ENCODE measurements at places on chromosomes 1 and 21.
A peak's percentile ranks its signal among the peaks of the same experiment; 100 is the strongest.

GRCh38 chr21:32132881-32133280, 146.0 kb downstream of the MIS18A start:
- DNase-seq: no peak

GRCh38 chr1:74504933-74505512, 7.4 kb downstream of the LRRC53 start:
- DNase-seq: no peak

DNA sequence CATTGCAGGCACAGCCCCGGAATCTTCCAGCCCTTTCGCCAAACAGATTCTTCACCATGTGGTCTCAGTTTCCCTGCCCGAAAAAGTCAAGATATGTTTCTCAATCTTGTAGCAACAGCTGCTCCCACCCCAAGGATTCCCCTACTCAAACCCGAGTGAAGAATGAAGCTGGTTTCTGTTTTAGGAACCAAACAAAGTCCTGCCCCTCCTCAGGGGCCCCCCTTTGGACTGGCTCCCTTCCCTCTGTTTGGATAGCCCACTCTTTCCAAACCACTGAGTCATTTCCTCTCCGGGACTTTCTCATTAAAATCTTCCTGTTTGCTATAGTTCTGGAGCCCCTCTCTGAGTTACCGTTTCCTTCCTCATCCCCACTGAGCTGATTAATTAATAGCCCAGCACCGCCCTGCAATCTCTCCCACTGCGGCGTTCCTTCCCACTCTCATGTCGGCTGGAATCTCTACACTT, 100.9 kb downstream of the TSEN15 start:
- peak; percentile 63 for DNase-seq

DNA sequence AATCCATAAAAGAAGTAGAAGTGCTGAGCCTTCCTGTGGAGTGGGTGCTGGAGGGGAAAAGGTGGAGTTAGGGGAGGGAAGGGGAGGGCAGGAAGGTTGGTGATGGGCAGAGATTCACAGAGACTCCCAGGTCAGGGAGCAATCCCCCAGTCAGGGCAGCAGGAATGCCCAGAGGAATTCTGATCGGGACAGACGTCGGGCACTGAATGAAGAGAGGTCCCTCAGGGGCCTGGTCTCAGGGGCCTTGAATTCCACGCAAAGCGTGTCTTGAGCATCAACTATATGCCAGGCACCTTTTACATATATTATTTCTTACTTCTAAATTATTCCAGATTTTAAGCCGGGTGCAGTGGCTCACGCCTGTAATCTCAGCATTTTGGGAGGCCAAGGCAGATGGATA, 7.2 kb upstream of the PADI1 start:
- DNase-seq: no peak

DNA sequence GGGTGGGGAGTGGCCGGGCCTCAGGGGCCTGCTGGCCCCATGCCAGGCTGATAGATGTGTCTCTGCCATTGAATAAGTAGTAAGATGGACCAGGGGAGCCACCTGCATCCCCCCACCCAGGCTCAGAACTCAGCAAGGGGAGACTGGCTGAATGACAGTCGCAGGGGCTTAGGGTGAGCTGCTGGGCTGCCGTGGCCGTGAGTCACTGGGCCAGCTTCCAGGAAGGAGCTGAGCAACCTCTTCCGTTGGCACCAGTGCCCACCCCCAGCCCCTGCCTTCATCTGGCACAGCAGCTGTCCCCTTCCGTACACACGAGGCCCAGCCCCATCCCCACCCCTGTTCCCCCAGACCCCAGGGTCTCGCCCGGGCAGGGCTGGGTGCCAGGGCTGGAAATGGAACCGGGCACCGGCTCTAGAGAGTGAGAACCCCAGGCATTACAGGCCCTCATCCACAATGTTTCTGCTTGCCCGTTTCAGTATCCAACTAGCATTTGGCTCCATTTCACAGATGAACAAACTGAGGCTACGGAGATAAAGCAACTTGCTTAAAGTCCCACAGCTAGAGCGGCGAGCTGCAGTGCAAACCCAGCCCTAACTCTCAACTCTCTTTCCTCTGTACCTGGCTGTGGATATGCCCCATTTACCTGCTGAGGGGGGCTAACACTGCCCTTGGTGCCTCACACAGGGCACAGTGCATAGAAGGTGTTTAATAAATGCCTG, 10.2 kb downstream of the WNT4 start:
- DNase-seq: peak; percentile 62

- DNase-seq: peak; percentile 47
Observed at GRCh38 chr1:19635646-19636045, 8.5 kb upstream of the NBL1 start.

GRCh38 chr21:43644609-43645008, 14.7 kb downstream of the HSF2BP start:
- DNase-seq: peak; percentile 45

DNA sequence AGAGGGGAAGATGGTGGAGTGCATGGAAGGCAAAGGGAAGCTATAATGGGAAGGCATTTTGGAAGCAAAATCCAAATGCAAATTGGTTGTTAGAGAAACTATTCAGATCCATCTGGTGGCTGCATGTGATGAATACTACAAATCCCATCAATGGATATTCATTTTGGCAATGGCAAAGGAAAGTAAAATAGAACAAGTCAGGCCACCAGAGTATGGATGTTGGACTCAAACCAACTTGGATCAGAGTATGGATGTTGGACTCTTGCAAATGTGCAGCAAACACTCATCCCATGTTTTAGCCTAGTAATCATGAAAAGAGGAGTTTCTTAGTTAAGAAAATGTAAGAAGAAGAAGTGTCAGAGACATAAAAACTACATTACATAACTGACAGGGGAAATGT, 289.6 kb upstream of the DAB1 start:
- no peak for DNase-seq
